ENCODE measurements at places on chromosomes 6 and 20.

DNA sequence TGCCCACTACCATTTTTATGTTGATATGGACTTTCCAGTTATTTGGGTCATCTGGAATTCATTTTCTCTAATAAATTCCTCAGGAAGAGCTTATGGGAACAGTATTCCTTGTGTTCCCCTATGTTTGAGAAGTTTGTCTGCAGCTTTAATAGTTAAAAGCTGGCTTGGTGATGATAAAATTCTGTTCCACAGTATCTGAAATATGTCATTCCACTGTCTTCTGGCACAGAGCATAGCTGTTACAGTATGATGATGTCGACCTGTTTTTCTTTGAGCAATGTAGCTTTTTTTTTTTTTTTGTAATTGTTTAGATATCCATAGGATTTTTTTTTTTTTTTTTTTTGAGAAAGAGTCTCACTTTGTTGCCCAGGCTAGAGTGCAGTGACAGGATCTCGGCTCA lies 43.2 kb downstream of the NCOA3 start:
- no peak for DNase-seq

DNA sequence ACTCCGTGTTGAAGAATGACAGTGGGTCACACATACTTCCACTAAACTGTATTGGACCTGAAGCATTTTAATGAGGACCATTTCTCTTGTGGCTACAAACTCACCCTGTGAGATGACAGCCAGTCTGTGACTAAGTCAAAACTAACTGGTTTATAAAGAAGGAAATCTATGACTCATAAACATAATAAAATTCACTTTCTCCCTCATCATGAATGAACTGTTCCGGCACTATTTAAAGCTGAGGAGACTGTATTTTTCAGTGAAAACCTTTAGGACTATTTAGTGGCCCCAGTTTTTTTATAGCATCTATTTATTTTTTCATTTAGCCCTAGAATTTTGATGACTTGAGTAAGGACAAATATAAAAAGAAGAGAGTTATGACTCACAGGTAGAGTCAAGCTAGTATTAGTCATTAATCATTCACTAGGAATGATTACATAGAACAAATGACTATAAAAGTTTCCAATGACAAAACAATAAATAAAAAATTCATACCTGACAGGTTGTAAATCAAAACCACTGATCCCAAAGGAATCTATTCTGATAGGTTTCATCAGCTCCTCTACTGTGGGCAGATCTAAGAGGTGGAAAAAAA lies 34.2 kb downstream of the CEP162 start:
- no peak for DNase-seq

GRCh38 chr6:5510331-5511133 lies 249.2 kb downstream of the FARS2 start:
- DNase-seq: no peak

DNA sequence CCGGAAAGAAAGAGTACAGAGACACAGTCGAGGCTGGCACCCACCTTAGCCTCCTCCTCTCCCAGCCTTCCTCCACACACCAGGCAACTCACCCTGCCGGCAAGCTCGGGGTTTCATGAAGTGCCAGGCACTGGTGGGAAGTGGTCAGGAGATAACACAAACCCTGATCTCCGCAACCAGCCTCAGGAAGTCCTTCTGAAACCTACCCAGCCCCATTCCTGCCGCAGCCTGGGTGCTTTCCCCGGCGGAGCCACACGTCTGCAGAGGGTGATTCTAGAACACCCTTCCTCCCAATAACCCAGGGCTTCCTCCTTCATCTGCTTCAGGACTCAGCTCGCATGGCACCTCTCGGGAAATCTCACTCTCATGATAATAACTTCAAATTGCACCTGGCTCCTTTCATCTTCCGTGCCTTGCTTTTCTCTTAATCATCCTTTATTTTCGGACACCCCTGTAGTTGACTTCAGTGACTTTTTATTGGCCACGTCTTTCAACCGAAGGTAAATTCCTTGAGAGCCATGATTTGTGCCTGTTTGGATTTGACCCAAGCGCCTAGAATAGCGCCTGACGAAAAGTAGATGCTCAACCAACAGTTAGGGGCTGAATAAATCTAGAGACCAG lies 8.7 kb upstream of the HLA-E start:
- no peak for DNase-seq

DNA sequence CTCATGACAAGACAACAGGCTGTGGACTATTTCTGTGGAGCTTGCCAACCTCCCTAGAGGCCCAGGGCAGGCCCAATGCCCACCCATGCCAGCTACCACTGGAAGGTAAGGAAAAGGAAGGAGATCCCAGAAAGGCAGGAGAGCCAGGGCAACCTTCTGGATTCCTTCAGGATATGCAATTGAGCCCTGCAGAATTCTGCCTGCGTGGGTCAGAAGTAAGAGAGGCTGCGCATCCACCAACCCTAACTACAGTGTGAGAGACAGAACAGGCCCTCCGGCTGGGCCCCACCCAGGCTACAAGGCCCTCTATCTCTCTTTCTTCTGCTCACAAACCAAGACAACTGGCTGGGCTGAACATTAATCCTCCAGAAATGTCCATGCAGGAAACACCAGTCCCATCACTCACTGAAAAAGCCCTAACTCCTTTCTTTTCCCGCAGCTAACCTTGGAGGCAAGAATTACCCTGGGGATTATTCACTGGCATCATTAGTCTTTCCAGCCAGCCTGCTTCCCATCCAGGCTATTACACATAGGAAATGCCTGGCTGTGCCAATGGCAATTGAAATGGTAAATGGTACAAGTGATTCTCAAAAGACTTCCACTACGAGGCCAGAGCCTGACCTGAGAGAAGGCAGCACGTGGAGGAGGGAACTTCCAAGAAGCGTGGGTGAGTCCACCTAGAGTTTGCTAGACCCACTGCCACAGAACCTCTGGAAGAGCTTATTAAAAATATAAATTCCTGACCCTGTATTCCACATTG lies 15.2 kb downstream of the MAP1LC3A start:
- DNase-seq: no peak

GRCh38 chr6:146950351-146950835 lies 253.8 kb upstream of the STXBP5 start:
- DNase-seq: no peak

- no peak for DNase-seq
These were observed 476.2 kb upstream of the SULF2 start for GRCh38 chr20:48261398-48261910.

- DNase-seq: no peak
These were observed 160.3 kb upstream of the SASH1 start for GRCh38 chr6:148182378-148182777.

DNA sequence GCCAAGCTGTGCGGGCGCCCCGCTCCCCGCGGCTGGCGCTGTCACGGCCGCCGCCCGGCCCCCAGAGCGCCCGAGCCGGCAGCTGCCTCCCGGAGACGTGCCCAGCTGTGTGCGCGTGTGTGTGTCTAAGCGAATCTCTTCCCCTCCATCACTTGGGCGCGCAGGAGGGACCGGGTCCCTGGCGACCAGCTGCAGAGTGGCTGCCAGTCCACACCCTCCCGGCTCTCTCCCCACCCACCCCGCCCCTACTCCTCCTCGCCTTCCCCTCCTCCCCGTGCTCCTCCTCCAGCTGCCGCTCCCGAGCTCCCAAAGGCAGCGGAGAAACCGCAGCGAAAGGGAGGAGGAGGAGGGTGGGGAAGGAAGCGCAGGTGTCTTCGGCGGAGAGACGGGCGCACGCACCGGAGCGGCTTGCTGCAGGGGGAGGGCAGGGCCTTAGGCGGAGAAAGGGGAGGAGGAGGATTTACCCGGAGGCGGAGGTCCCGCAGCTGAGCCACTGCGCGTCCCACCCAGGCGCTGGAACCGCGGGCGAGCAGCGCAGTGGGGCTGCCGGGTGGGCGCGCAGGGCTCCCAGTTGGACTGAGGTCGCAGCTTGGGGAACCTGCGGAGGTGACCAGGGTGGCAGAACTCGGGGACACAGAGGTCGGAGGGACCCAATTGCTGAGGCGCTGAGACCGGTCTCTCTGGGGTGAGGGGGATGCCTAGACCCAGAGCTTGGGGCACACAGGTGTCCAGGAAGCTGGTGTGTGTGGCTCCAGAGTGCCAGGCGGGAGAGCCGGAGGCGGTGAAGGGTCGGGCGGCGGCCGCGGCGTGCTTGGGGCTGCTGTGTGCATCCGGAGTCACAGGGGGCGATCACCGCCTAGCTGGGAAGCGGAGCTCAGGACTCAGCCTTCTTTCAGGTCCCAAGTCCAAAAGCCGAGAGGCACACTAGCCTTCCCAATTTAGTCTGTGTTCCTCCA lies at the start of gene HS3ST5:
TSS of gene HS3ST5 (minus strand) at position 198 of the 956 bp plus-strand sequence. CDS start 280,178 bp downstream, outside the sequence.
- DNase-seq: peak; percentile 56

- no peak for DNase-seq
These were observed 662 bp upstream of the CCR6 start for GRCh38 chr6:167122041-167122826.

- no peak for DNase-seq
These were observed 45.8 kb downstream of the ZMYND8 start for GRCh38 chr20:47310729-47311128.

DNA sequence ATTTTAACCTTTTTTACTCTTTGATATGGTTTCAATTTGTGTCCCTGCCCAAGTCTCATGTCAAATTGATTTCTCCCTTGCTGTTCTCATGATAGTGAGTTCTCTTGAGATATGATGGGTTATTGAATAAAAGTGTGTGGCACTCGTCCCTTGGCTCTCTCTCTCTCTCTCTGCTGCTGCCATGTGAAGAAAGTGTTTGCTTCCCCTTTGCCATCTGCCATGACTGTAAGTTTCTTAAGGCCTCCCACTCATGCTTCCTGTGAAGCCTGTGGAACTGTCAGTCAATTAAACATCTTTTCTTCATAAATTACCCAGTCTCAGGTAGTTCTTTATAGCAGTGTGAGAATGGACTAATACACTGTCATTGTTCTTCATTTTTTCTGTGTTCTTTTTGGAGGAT lies 48.5 kb downstream of the LIN28B start:
- DNase-seq: no peak

- DNase-seq: no peak
These were observed 6.3 kb downstream of the OSER1 start for GRCh38 chr20:44204156-44204831.

DNA sequence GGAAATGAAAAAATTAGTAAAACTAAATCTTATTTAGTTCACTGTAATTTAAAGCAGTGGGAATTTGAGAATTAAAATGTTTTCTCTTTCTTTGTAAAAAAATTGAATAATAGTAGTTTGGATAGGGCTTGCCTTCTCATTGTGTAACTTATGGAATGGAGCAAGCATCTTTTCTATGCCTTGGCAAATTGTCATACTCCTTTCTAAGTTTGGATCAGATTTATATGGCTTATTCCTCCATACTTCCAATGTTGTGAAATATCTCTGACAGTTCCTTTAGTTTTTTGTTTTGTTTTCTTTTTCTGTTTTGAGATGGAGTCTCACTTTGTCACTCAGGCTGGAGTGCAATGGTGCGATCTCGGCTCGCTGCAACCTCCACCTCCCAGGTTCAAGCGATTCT lies 176.4 kb downstream of the SAMD5 start:
- no peak for DNase-seq

DNA sequence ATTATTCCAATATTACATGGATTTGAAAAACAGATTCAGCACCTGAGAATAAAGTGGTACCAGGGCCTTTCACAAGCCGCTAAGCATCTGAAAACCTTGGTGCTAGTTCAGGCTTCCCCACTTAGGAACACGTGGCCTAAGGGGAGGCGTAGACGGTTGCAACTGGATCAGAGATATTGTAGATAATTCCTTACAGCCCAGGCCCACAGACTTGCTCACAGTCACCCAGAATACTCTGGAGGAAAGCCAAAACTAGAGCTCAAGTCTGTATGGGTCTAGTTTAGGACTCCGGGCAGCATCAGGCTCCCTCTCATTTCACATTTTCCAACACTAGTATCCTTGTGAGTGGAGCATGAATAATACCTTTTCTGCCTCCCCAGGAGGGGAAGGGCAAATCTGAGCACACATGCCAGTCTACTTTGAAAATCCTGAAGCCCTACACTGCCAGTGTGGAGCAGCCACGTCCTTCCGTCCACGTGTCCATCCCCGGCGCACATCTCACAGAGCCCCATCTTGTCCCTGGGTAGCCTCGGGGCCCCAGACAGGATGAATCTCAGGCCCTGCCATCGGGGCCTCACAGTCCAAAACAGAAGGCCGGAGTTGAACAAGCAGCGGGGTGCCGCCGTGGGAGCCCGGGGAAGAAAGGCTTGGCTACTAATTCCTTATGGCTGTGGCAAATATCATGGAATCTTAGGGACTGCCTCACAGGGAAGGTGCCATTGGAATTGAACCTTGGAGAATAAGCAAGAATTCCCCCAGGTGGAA lies 299.3 kb downstream of the NRN1 start:
- no peak for DNase-seq

DNA sequence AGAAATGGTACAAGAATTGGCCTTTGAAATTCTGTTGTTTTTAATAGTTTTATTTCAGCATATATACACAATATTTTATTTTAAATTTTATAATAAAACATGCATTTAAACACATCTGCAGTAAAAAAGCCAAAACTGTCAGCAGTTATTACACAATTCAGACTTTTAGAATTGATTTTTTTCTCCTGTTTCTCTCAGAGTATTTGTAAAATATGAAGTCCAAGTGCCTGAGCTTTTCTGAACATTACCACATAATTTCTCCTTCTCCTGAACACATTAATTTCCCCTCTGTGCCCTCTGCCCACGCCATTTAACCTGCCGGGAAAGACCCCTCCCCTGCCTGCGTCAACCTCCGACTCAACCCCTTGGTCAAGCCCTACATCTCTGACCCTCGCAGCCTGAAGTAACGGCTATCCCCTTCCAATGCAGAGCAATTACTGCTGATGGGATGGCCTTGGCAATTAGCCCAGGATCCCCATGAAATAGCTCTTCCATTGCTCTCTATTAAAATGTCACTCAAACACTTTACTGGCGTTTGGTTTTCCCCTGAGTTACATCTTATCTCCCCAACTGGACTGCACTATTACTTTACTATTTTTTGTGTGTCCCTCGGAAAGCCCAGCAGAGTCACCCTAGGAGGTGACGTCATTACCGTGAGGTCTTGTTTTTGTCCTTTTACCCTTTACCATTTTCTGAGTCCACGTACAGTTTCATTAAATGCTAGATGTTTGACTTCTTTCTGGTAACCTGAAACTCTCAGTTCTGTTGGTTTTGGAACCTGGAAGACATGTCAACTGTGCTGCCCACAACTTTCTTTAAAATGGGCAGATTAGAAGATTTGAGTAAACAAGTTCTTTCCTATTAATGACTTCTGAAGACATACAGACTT lies 146.7 kb upstream of the TAB2 start:
- DNase-seq: no peak

DNA sequence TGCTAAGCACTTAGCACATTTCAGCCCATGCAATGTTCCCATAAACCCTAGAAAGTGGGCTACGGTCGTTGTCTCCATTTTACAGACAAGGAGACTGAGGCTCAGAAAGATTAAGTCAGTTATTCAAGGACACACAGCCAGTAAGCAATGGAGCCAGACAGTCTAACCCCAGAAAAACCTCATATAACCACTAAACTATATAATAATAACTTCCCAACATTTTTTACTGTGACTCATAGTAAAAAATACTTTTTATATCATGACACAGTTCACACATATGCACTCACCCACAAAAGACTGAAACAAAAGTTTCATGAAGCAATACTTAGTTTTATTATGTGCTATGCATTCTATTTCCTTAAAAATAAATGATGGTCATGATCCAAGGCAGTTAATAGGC lies 66.2 kb upstream of the EYA2 start:
- DNase-seq: no peak

All from testis (tissue), 5 donors.